EL (cell line): ENCODE measurements at places on chromosomes 5 and 9.

GRCh38 chr5:89297066-89297465, 414.1 kb upstream of the MEF2C start:
- no peak for DNase-seq

DNA sequence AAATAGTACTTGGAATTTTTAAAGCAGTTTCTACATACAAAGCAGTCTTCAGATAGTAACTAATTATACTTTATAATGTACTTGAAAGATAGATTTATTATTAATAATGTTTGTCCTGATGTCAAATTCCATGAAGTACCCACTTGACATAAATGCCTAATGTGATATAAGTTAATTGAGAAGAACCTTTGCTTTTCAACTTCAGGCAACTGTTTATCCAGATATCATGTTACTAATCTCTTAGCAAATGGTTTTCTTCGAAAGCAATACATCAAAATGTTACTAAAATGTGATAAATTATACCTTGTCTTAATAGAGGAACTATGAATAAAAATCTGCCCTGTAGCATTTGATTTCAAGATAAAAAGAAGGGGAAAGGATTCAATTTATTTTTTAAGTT, 146.8 kb upstream of the FBXL17 start:
- DNase-seq = no peak

GRCh38 chr9:134913713-134914500, 3.8 kb downstream of the FCN1 start:
- DNase-seq = no peak

GRCh38 chr5:150135557-150136304, 19.9 kb downstream of the PDGFRB start:
- DNase-seq = no peak

GRCh38 chr5:66724349-66725139, 128.4 kb downstream of the MAST4 start:
- no peak for DNase-seq

- no peak for DNase-seq
Measured at GRCh38 chr5:140094889-140095288, 19.0 kb upstream of the PURA start.

- no peak for DNase-seq
Measured at GRCh38 chr9:123654994-123655637, 274.8 kb downstream of the DENND1A start.

DNA sequence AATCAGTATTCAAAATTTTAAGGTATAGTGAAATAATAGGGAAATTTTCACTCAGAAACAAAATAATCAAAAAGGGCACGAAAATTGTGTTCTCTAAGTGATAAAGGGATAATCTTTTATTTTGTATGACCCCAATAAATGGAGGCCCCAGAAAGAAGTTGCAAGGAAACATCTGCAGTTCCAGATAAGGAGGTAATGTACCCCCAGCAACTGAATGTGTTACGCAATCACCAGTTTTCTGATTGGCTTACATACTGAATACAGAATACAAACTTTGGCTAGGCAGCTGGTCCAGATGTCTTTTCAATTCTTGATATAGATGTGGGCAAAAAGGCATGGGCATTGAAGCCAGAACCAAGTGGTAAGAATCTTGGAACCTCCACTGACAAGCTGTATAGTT, 1.7 kb upstream of the TOPORS start:
- DNase-seq = peak; percentile 5

DNA sequence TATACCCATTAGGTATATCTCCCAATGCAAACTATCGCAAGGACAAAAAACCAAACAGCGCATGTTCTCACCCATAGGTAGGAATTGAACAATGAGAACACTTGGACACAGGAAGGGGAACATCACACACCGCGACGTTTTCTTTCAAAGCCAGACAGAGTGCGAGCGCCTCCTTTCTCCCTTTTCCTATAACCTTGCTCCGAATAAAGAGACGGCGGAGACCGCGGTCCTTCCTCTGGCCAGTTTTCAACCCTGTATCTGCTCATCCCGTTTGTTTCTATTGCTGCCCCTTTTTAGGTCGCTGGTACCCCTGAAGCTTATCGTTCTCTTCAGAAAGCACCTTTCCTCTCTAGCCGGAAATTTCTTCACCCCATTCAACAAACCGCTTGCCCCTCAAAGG, 1.3 kb downstream of the LVRN start:
- no peak for DNase-seq

GRCh38 chr5:79301046-79301712, 65.2 kb downstream of the JMY start:
- peak; percentile 47 for DNase-seq

DNA sequence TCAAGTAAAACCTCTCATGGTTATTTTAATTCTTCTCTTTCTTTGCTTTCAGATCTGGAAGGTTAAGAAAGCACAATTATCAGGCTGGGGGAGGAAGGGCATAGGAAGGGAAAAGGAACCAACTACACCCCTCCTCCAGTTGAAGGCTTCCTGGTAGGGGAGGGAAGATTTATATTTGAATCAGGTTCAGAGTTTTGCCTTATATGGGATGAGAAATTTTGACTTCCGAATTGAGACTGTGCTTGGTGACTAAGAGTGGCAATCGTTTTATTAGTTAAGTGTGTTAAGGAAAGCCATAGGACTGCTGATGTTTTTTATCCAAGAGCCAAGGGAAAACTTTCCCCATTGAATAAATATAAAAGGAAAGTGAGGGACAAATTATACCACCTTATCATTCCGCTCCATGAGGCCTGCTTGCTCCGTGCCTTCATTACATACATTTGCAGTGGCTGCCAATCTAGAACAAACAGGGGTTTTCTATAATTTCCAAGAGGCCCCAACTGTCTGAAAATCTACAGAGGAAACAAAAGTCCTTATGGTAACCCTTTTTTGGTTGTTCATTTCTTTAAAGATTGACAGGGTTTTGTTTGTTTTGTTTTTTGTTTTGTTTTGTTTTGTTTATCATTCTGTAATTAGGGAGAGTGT, 115.7 kb upstream of the EPB41L4A start:
- no peak for DNase-seq

- DNase-seq = no peak
Measured at GRCh38 chr9:126518763-126519162, 95.0 kb upstream of the LMX1B start.

DNA sequence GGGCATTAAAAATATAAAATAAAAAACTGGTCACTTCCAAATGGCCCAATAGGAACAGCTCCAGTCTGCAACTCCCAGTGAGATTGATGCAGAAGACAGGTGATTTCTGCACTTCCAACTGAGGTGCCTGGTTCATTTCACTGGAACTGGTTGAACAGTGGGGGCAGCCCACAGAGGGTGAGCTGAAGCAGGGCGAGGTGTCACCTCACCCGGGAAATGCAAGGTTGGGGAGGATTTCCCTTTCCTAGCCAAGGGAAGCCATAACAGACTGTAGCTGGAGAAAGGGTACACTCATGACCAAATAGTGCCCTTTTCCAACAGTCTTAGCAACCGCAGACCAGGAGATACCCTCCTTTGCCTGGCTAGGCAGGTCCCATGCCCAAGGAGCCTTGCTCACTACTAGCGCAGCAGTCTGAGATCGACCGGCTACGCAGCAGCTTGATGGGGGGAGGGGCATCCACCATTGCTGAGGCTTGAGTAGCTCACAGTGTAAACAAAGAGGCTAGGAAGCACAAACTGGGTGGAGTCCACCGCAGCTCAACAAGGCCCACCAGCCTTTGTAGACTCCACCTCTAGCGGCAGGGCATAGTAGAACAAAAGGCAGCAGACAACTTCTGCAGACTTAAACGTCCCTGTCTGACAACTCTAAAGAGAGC, 12.7 kb downstream of the RLN1 start:
- no peak for DNase-seq

DNA sequence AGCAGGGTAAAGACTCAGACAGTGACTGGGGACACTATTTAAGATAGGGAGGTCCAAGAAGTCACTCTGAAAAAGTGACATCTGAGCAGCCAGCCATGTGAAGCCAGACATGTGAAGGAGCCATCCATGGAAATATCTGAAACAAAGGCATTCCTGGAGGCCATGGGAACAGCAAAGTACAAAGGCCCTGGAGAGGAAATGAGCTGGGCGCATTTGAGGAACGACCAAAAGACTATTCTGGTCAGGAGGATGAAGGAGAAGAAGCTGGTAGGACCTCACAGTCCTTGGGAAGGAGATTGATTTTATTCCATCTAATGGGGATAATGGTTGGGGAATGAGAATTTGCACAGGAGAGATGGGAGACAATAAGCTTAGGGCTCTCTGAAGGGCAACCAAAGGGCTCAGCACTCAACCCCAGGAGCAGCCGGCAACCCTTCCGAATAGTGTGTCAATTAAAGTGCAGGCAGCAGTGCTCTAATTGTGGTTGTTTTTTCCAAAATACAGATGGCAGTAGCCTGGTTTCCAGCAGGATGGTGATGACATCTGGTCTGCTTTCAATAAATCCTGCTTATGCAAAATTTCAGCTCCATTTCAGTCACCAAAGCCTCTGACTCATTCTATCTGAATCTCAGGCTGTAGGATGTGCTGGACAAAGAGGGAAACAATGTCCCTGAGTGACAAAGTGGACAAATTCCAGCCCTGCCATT, 26.7 kb downstream of the FOXI1 start:
- DNase-seq = peak; percentile 83

DNA sequence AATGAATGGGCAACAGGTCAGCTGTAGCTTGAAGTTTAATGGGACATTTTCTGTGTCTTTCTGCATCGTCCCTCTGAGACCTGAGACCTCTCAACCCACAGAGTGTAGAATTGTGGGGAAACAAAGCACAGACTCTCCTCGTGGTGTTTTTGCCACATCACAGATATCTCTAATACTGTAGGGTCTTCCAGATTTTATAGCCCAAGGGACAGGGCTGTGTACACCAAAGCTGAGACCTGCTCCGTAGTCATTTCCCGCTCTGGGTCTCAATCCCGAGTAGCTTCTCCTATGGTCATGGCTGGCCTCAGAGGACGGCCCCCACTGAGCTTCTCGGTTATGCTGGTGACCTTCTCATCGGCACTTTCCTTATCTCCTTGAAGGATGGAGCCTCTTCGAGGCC, 14.9 kb upstream of the CLK4 start:
- no peak for DNase-seq

- DNase-seq = no peak
Measured at GRCh38 chr9:4263591-4263990, 36.3 kb downstream of the GLIS3 start.

GRCh38 chr5:125696762-125697161, 726.4 kb upstream of the GRAMD2B start:
- peak; percentile 84 for DNase-seq

- no peak for DNase-seq
Measured at GRCh38 chr5:54868511-54869483, 116.6 kb downstream of the ESM1 start.

- peak; percentile 23 for DNase-seq
Measured at GRCh38 chr5:33524476-33524875, 83.7 kb downstream of the TARS1 start.

- peak; percentile 89 for DNase-seq
Measured at GRCh38 chr5:36743891-36744772, 132.4 kb upstream of the NIPBL start.

- peak; percentile 33 for DNase-seq
Measured at GRCh38 chr9:105842023-105842644, 147.8 kb downstream of the TMEM38B start.

- DNase-seq = peak; percentile 97
Measured at GRCh38 chr9:115591584-115591984, 473.6 kb upstream of the TNC start.

DNA sequence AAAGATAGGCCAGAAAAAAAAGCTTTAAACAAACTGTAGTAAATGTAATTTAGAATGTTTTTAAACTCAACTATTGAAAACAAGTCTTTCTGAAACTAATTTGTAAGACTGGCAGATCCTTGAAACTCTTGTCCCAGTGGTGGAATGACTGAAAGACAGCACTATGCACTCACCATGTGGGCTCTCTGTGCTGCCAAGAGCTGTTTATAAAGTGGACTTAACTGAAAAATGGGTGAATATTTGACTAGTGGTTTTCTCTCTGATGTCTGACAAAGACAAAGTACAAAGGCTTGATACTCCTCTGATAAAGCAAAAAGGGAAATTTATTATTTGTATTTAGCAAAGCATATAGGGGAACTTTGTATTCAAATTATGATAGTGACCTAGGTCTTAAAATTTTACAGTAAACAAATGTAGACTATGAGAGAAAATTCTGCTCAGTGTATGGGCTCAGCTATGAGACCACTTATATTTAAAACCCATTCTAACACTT, 635.4 kb downstream of the NR2F1-AS1 start:
- no peak for DNase-seq

DNA sequence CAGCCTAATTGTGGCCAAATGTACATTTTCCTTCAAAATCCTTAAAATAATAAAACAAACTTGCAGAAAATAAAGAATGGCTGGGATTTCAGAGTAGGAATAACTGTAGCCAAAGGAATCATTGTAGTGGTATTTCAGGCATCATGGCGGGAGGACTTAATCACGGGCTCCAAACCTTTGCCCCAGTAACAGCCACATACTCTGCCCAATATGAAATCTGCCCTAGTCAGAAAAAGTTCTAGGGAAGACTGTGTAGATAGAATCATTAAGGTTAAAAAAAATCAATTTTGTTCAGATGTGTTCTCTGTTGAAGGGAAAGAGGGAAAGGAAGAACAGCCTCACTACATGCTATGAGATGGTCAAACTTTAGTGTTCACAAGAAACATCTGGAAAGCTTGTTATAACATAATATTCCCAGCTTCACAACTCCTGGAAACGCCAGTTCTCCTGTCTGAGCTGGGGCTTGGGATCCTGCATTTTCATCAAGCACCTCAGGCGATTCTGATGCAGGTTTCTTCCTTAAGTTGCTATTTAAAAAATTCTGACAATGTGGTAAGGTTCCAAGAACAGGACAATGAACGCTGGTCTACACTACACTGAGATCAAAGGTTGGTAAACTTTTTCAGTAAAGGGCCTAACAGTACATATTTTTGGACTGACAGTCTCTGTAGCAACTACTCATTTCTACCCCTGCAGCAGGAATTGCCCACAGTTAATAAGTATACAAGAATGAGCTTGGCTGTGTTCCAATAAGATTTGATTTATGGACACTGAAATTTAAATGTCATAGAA, 87.9 kb downstream of the CEMIP2 start:
- DNase-seq = peak; percentile 91

- no peak for DNase-seq
Measured at GRCh38 chr9:104802110-104802509, 38.2 kb downstream of the NIPSNAP3B start.

DNA sequence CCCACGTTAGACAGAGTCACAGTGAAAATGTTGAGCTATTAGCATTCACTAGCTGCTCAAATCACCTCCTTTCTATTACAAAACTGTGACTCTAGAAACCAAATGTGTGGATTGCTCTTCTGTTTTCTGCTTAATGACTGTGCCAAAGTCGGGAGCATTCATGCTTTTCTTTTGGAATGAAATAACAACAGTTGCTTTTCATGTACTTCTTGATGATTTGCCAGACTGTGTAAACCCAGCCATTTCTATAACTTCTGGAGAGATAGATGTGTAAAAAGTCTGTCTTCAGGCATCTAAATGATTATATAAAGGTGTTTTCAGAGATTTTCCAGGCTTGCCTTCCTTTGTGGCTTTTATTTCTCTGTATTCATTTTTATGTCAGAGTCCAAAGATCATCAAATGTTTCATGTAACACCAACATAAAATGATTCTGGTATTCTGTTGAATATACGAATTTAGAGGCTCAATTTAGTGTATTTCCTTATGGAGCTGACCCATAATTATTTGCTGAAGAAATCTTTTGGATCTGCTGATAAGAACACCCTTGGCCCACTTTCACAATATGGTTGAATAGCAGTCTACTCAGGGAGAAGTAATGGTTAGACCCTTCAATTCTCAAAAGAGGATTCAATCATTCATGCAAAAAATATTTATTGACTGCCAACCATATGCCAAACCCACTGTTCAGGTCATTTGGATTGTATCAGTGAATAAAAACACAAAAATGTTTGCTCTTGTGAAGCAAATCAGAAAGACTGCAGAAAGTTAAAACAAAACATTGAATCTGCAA, 581.2 kb downstream of the CDH18 start:
- no peak for DNase-seq

- DNase-seq = no peak
Measured at GRCh38 chr5:83937837-83938236, 217.2 kb upstream of the HAPLN1 start.
